ENCODE measurements at places on chromosomes 12 and 14.

GRCh38 chr12:7634561-7634960 is 31.1 kb downstream of the APOBEC1 start:
- no peak for DNase-seq

- DNase-seq = no peak
These were observed 350.4 kb downstream of the TRHDE start for GRCh38 chr12:72622556-72622955.

DNA sequence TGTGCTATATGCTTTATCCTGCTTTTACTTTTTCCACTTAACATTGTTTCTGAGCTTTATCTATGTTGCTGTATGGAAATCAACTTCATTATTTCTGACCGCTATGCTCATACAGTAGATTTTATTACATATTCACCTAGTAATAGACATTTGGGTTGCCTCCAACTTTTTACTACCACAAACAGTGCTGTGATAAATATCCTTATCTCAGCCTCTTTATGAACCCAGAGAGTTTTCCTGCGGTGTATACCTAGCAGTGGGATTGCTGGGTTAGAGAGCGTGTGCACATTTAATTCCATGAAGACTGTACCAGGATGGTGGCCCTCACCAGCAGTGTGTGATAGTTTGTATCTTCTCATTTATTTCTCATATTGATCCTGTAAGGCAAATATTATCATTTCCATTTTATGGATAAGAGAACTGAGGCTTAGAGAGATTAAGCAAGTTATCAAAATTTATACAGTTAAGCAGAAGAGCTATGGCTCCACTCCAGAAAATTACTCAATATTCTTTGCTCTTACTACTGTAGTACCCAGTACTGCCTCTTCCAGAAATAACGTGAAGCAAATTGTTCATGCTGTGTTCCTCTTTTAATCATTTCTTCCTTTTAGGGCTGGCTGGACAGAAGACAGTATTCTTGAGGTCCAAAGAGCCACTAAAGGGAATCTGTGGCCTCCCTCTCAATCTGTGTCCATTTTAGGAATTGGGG is 26.3 kb upstream of the CISTR start:
- no peak for DNase-seq

DNA sequence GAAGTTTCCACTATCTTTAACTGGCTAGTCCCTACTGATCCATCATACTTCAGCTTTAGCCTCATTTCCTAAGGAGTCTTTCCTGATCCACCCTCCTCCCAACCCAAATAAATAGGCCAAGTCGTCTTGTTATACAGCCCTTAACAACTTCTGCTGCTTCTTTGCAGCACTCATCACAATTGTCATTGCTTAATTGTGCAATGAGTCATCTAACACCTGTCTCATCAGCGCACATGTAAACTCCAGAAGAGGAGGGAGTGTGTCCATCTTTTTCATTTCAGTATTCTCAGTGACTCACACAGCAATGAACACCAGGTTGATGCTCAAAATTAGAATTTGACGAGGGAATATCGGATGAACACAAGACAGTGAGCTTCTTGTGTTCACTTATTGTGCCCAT is 87.3 kb downstream of the SUDS3 start:
- DNase-seq = no peak

DNA sequence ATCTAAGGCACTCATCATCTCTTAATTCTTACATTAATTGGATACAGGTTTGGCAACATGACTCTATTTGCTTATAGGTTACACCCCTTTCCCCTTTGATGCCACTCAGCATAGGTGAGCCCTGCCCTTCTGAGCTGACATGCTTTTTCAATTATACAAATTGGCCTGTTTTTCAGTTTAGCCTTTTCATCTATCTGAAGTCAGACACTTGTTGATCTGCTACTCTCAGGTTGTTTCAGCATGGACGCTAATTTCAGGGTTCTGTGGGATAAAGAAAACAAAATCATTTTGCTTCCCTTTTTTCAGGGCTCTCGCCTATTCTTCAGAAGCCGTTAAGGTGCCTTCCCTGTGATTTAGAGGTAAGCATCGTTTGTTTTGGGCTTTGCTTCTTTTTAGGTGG is 55.3 kb downstream of the DACT1 start:
- no peak for DNase-seq

DNA sequence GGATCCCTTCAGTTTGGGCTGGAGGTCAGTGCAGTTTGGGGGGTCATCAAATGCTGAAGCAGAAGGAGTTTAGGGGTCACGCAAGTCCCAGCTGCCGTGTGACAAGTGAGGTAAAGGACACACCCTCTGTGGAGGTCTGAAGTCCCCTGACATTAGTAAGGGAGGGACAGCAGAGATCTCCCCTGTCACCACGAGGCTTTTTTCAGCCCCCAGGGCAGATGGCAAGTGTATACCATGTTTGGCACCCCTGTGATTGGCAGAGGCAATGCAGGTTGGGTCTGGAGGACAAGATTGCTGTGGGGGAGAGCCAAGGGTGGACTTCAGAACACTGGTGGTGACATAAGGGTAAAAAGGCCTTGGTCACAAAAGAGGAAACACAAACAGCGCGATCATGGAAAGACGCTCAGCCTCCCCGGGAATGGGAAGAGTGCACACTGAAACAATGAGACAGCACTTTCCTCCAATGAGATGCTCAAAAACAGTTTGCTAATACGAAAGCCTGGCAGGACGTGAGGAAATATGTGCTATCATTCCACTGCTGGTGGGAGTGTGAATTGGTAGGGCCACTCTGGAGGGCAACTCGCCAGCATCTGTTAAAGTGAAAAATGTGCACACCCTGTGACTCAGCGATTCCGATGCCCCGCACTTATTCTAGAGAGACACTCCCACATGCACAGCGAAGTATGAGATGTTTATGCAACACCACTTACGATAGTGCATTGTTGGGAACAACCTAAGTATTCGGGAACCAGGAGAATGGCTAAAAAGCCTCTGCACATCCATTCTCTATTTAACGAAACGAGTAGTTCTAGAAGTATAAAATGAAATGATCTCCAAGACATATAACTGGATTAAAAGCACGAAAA is 14.4 kb upstream of the CD27 start:
- no peak for DNase-seq
